Fibroblast of the aortic adventitia (primary cell): ENCODE measurements at places on chromosomes 11 and 22.

DNA sequence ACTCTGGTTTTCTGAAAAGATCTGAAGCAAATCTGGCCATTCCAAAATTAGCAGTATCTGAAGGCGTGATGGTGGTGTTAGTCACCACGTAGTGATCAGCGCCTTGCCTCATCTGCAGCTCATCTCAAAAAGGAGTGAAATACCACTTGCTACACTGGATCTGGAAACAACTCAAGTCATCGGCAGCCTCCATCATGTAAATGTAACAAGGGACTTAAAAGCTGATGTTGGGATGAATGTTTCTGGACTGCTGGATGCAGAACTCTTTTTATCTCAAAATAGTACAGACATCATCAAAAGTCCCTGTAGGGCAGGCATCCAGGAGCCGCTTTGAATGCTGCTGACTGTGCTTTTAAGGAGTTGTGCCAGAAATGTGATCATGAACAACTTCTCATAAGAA lies 14.1 kb upstream of the APLP2 start:
- DNase-seq: peak; percentile 79

- DNase-seq: no peak
Observed at GRCh38 chr22:47032091-47032943, 269.9 kb downstream of the TBC1D22A start.

DNA sequence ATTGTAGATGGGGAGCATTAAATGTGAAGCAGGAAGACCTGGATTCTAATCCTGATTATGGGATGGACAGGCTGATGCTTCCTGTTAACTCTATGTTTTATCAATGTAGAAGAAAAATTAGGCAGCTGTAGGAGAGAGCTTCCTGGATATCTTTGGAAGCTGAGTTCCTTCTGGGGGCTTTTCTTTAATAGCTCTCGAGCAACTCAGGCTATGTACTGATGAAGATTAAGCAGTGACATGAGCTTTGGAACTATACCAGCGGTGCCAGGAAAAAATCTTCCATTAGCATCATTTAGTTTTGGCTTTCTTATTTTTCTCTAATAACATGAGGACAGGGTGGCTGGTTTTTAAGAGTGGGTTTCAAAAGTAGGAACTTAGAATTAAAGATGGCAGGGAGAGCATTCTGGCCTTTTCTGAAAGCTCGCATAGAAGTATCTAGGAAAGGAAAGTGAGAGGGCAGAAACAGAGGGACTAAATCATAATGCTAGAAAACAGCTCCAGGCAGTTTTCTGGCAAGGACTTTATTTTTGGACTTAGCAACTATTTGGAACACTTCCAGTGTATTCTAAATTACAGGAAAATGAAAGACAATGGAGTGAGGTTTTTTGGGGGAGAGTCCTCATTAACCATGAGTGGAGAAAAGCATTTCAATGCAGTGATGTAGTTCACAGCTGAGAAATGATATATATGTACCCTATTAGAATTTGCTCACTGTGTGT lies 69.2 kb upstream of the RRM1 start:
- peak; percentile 95 for DNase-seq

DNA sequence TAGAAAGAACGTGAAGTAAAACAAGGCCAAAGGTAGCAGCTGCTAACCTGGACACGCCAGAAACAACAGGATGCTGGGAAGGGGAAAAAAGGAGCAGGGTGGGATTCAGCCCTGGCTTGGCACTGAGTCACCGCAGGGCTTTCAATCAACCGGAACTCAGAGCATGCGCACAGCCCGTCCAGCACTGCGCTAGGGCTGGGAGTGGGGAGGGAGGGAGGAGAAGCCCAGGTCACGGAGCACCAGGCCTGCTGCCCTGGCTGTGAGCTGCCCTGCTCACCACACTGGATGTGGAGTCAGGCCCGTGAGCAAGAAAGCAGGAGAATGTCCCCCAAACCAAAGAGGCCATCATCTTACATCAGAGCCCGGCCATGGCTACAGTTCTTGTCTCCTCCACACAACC lies 51.5 kb downstream of the APOL1 start:
- DNase-seq: no peak

DNA sequence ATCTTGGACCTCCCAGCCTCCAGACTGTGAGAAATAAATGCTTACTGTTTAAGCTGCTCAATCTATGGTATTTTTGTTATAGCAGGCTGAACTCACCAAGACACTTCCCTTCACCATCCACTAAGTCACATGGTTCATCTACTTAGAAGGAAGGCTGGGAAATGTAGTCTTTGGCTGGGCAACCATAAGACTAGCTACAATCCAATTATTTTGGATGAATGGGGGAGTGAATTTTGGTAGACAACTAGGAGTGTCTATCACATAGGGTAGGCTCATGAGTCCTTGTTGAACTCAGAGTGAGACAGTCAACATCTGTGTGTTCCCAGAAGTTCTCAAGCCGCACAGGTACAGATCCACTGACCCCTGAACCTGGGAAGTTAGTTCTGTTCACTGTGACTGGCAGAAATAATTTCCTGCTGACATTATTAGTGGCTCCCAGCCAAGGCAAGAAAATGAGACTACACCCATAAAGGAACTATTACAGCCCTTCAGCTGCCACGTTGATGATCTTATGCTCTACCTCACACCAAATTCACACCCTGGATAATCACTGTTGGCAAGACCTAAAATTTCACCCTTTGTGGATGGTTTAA lies 3.1 kb upstream of the SLC35C1 start:
- DNase-seq: peak; percentile 29

- peak; percentile 74 for DNase-seq
Observed at GRCh38 chr11:19393941-19394340, 153.2 kb upstream of the E2F8 start.

DNA sequence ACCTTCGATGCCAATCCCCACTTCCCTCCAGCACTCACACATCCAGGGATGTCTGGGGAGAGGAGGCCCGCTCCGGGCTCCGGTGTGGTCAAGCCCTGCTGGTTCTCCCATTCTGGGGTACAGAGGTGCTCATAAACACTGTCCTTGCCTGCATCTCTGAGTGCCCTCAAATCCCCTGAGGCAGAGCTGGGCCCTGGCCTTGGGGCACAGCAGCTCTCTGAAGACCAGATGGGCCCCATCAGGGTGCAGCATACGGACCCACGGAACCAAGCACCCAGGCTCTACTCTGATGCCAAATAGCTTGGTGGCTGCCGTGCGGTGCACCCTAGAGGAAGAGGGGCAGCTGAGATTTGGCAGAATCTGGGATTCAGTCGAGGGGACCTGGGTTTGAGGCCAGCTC lies 35.7 kb upstream of the NNMT start:
- no peak for DNase-seq

- DNase-seq: no peak
Observed at GRCh38 chr11:17413414-17414316, 25.2 kb upstream of the KCNJ11 start.

- DNase-seq: no peak
Observed at GRCh38 chr11:70498171-70498571, 99.8 kb downstream of the CTTN start.

GRCh38 chr22:19760058-19760950 lies at the start of gene TBX1:
TSS of gene TBX1 (plus strand) at chr22:19760778. CDS start at chr22:19760844, 66 bp downstream.
- DNase-seq: no peak

DNA sequence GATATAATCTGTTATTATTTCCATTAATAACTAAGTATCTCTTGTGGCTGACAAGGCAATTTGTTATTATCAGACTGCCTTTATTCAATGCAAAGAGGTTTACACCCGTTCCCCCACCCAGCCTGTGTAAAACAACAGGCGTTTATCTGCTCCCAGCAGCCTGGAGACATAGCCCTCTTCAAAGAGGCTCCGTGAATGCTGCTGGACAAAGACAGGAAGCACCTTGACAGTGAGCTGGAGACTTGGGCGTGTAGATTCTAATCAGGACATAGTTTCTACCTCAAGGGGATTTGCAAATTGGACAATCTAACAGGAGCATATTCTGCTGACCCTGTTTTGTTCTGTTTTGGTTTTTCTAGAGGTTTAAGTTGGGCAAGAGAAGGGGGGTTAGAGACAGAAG lies 733.0 kb upstream of the KIRREL3 start:
- DNase-seq: no peak
